ENCODE measurements at places on chromosomes 11 and 22.

DNA sequence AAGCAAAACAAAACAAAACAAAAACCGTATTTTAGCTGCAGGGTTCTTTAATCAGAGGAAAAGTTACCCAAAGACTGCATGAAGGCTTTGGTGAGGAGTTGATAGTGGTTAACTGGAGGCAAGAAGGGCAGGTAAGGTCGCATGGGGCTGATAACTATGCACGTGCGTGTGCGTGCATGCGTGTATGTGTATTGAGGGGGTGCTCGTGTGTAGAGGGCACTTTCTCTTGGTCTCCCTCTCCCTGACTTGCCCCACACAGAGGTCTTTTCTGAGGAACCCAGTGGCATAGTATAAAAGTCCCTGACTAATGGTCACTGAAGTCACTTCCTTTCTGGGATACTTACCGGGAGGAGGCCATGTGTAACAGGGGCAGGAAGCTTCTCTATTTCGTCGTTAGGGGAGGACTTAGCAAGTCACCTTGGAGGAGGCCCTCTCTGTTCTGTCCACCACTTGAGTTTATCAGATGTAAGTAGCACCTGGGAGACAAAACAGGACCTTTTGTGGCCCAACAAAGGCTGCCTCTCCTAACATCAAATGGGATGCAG lies 20.1 kb upstream of the FCHSD2 start:
- no peak for DNase-seq

DNA sequence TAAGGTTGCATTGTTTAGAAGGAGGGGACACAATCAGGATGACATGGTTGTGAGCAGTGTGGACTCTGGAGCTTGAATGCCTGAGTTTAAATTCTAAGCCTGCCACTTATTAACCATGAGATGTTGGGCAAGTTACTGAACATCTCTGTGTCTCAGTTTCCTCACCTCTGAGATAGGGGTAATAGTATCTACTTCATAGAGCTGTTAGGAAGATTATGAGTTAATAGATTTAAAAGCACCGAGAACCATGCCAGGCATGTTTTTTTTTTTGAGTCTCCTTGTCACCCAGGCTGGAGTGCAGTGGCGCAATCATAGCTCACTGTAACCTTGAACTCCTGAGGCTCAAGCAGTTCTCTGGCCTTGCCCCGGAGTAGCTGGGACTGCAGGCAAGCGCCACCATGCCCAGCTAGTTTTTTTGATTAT lies 33.3 kb downstream of the ST14 start:
- DNase-seq, result no peak

DNA sequence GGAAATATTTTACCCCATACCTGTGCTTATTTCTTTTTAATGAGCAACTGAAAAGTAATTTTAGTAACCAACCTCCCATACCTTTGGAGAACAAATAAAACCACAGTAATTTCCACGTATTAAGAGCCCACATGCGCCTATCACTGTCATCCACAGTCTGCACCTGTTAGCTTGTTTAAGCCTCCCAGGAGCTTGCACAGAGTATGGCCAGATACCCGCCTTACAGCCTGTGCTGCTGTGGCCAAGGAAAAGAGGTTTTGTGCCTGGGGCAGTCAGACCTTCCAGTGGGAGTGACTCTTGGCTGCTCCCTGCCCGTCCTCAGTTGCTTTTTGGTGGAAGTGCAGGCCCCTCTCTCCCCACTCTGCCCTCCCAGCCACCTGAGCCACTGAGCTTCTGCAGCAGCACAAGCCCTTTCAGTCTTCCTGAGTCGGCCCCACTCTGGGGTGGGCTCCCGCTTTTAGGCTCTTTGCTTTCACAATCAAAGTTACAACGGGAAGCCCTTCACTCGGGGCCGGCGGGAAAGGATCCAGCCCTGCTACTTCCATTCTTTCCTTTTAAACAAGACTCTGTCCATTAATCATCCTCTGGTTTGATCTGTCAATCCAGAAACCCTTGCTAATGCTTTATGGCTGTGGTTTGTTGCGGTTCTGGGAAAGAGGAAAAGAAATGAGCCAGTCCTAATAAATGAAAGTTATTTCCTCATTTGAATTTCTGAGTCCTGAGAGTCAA lies 308.8 kb downstream of the TBC1D22A start:
- no peak for DNase-seq

GRCh38 chr11:15672825-15673224 lies 558.1 kb downstream of the INSC start:
- DNase-seq, result no peak

DNA sequence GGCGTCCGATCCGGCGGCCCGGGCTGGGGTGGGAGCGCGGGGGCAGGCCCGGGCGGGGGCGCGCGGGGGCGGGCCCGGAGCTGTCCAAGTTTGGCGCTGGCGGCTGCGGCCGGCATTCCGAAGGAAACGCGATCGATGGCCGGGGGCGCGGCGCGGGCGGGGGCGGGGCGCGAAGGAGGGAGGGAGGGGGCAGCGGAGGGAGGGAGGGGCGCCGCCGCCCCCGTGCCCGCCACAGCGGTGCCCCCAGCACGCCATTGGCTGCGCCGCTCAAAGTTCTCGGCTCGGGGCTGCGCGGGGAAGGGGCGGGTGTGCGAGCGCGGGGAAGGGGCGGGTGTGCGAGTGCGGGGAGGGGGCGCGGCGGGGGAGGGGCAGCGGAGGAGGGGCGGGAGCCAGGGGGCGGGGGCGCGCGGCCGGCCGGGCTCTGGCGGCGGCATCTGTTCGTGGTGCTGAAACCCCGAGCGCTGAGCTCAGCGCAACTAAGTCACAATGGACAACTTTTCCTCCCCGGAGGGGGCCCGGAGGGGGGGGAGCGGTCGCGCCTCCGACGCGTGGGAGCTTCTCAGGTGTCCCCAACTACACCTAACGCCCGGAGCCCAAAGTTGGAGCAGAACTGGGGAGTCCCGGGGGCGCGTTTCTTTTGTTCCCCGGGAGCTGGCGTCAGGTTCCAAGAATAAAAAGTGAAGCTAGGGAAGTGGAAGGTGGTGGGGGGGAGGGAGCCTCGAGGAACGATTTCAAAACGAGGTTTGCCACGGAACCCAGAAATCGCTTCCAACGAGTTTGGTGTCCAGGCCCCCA lies 2.2 kb downstream of the PHF21B start:
- peak; percentile 33 for DNase-seq

DNA sequence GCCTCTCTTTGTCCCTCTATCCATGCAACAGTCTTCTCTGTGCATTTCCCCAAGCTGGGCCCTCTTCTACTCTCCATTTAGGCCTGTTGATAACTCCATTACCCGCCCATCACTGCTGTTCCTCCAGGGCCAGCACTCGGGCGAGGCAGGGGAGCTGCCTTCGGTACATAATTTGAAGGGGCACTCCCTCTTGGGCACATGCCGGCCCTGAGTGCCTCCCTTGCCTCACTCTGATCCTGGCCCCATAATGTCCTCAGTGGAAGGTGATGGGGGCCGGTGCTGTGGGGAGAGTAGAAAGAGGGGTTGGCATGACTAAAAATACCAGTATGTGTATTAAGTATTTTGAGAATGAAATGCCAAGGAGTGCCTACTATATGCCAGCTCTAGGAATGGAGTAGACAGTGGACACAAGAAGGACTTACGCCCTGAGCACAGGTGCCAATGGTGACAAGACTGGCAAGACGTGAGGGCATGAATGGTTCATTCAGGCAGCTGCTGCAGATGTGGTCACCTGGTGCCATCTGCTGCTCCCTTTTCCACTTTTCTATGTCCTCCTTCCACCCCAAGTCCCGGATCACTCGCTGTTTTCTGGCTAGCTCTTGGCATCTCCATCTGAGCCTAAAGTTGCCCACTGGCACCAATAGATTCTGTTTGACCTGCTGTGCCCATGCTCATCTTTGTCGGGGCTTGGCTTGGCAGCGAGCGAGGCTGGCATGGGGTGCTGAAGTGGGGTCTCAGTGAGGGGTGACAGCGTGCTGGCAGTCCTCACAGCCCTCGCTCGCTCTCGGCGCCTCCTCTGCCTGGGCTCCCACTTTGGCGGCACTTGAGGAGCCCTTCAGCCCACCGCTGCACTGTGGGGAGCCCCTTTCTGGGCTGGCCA lies 22.6 kb downstream of the TMEM218 start:
- no peak for DNase-seq

DNA sequence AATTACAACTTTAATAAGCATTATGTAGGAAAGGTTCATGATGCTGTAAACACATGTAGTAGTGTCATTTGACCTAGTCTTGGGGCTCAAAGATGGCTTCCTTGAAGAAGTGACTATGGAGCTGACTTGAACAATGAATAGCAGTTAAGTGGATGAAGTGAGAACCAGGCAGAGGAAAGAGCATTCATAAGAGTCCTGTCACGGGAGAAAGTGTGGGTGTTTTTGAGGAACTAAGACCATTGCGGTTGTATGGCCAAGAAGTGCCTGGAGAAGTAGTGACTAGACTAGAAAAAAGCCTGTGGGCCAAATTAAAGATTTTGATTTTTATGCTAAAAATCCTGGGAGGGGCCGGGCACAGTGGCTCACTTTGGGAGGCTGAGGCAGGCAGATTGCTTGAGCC lies 7.2 kb upstream of the IL18BP start:
- DNase-seq, result no peak

DNA sequence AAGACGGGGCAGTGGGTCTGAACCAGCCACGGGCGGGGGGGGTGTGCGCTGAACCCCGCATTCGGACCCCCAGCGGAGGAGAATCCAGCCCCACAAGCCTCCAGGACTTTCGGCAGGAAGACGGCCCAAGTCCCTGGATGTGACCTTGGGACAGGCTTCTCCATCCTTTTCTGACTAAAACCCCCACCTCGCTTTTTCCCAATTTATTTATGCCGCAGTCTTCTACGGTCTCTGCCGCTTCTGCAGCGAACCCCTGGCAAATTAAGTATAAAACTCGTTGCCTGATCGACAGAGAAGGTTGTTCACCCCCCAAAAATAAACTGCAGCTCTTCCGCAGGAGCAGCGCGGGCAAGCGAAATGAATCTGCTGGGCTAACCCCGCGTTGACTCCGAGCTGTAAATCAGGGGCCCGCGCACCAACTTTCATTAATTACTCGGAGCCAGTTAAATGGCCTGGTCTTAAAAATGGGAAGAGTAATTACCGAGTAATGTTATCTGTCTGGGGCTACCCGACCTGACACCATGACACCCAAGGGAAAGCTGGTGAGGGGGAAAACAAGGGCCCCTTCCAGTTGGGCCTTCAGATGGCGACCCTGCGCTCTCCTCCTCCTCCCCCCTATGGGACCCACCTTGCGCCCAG lies 6.6 kb downstream of the WT1 start:
- no peak for DNase-seq

DNA sequence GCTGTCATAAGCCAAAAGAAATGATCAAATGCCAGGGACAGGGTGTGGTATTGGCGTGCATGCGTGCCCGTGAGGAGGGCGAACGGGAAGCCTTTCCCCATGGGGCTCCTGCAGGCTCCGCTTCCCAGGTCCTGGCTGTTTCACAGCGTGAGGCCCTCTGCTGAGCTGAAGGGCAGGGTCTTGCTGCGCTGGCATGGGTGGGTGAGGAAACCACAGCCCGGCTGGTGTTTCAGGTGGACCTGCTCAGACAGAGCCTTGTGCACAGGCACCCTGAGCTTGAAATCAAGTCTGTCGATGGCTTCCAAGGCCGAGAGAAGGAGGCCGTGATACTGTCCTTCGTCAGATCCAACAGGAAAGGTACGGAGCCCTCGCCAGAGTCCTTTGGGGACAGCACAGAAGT lies 31.4 kb downstream of the IGHMBP2 start:
- no peak for DNase-seq

- no peak for DNase-seq
Measured at GRCh38 chr11:405323-405953, 9.4 kb downstream of the SIGIRR start.

- no peak for DNase-seq
Measured at GRCh38 chr22:36999463-36999862, 19.8 kb downstream of the TST start.

GRCh38 chr11:105381941-105382340 lies 227.9 kb upstream of the GRIA4 start:
- DNase-seq, result no peak

- DNase-seq, result peak; percentile 23
Measured at GRCh38 chr11:28674433-28675103, 566.4 kb downstream of the METTL15 start.

- no peak for DNase-seq
Measured at GRCh38 chr22:38204784-38205183, 3.0 kb downstream of the MAFF start.

- DNase-seq, result no peak
Measured at GRCh38 chr11:96326959-96327358, 16.0 kb downstream of the MAML2 start.

DNA sequence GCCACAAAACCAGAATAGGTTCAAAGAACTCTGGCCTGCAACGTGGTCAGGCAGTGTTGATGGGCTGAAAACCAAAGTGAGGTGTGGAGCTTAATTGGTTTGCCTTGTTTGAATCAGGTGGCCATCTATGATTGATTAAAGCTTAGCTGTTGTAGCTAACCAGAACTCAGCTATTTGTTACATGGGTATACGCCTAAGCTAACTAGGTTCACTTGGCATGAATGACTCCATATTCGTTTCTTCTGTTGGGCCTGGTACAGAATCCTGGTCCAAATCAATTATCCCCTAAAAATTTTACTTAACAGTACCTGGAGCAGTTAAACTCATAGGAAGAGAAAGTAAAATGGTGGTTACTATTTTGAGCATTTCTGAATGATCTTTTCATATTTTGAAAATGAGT lies 7.7 kb upstream of the BAIAP2L2 start:
- no peak for DNase-seq

GRCh38 chr22:47153854-47154525 lies 391.5 kb downstream of the TBC1D22A start:
- DNase-seq, result no peak

DNA sequence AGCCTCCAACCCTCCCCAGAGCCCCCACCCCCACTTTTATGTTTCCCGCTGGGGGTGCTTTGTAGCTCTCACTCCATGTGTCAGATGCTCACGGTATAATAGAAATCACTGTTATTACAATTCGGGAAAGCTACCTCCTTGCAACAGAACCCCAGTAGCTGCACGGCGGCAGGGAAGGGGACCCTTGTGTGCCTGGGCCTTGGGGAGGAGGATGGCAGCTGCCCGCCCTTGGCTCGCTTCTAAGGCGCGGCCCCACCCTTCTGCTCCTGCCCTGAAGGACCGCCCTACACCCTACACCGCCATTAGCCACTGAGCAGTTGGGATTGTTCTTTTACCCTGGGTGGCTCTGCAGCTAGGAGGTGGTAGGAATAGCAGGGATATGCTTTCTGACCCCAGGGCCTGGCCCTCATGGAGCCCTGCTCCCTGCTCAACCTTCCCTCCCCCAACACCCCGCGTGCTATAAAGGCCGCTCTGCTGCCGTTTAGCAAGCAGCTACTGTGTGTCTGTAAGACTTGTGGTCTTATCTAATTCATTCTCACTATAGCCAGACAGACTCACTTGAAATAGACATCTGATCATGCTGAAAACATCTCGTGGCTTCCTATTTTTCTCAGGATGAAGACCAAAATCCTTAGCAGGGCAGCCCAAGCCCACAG lies 219.7 kb downstream of the CEP164 start:
- no peak for DNase-seq

- no peak for DNase-seq
Measured at GRCh38 chr11:34656062-34656720, 35.3 kb downstream of the EHF start.

DNA sequence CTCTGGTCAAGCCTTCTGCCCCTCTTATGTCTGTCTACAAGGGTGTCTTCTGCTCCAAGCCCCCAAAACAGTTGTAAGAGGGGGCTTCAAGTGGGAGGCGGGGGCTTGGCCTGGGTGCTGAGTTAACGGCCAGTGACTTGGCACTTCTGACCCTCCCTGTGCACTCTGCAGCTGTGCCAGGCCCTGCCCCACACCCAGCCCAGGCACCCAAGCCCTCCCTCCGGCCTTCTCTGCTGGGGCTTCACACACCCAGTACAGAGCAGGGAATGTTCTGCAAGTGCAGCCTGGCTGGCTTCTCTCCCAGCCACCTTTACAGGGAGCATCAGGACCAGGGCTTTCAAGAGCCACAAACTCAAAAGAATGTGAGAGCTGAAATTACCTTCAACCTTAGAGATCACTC lies 3.8 kb downstream of the TMEM121B start:
- no peak for DNase-seq

GRCh38 chr11:130114726-130115125 lies 44.9 kb upstream of the ST14 start:
- DNase-seq, result no peak
